Stimulated activated CD4-positive, alpha-beta T cell treated with anti-CD3 and anti-CD28 coated beads, Interleukin-4, amount 100 ng/mL, for 1 hour (primary cell): ENCODE measurements at places on chromosomes 16 and 17.

DNA sequence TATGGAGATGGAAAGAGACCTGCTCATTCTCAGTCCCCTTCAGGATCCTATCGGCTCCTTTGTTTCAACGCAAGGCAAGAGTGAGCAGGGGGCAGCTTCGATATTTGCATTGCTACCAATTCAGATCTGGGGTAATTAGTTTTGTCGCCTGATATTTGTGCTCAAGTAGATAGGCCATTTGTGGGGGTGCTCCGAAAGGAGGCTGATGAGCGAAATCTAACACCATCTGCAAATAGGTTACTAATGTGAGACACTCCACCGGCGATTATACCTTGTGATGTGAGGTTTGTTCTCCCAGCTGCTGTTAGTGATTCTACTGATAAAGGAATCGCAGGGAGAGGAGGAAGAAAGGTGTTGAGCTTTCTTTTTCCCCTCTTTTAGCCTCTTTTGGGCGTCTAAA lies 31.5 kb downstream of the WSCD1 start:
- DNase-seq: no peak

DNA sequence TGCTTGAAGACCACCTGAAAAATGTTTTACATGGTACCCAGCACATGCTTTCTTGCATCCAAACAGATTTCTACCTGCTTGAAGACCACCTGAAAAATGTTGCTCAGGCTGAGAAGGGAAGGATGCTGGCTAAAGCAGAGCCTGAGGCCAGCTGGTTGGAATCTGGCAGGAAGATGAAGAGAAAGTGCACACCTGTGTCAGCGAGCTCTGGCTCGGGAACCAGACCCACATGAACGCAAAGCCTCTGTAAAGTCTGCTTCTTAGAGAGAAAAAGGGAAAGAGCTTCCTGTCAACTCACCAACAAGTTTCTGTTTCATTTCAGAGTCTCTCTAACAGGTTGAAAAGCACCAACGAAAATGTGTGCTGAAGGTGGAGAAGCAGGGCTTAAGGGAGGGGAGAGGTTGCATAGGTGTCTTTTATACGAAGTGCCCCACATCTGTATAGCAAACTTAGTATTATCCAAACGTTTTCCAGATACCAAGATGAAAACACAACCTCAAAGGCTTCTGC lies 226.0 kb downstream of the TOX3 start:
- no peak for DNase-seq

- DNase-seq: no peak
Observed at GRCh38 chr17:70080541-70081347, 5.7 kb downstream of the KCNJ16 start.

- DNase-seq: no peak
Observed at GRCh38 chr16:35733971-35734702, 2274.7 kb downstream of the TP53TG3F start.

DNA sequence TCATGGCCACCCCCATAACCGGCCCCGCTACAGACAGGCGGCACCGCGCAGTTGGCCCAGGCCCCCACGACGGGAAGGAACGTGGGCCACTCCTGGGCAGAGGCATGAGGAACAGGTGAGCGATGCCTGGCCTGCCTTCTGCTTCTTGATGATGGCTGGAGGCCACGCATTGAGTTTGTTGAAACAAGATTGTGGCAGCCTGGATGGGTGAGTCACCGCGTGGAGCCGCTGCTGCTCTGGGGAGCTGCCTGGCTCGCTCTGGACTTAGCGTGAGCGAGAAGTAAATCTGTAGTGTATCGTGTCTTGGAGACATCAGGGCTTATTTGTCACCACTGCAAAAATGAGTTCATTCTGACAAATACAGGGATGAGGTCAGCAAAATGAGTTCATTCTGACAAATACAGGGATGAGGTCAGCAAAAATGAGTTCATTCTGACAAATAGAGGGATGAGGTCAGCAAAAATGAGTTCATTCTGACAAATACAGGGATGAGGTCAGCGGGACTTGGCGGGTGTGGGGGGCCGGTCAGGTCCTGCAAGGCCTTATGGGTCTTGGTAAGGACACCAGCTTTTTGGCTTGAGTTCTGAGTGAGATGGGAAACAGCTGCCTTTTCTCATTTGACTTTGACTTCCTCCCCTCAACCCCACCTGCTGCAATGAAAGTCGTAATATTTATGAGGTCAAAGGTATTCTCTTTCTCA lies 93.0 kb downstream of the SEC14L1 start:
- DNase-seq: no peak

- no peak for DNase-seq
Observed at GRCh38 chr17:75721463-75722011, 278 bp downstream of the ITGB4 start.

DNA sequence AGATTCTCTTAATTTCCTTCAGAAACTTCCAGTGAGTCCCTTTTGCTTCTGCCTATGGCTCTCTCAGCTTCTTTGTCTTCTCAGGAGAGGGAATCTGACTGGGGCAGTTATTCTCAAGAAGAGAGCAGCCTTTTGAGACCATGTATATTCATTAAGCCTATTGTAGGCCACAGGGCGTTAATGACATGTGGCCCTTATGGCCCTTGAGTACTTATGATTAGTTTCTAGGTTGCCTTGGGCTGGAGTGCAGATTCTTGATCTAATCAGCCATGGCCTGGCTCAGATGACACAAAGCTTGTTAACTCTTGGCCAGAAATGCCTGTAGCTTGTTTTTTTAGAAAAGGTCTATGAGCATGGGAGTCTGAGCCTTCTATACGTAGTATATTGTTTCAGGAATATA lies 17.4 kb downstream of the MFSD11 start:
- no peak for DNase-seq
